Activated CD4-positive, alpha-beta T cell treated with anti-CD3 and anti-CD28 coated beads, Interleukin-2, amount 10 ng/mL, durations not matched to agents 24 days and 14 days (primary cell): ENCODE measurements at places on chromosomes 6 and 20.

- DNase-seq = no peak
These were observed 26.6 kb downstream of the NCOA6 start for GRCh38 chr20:34798871-34799270.

DNA sequence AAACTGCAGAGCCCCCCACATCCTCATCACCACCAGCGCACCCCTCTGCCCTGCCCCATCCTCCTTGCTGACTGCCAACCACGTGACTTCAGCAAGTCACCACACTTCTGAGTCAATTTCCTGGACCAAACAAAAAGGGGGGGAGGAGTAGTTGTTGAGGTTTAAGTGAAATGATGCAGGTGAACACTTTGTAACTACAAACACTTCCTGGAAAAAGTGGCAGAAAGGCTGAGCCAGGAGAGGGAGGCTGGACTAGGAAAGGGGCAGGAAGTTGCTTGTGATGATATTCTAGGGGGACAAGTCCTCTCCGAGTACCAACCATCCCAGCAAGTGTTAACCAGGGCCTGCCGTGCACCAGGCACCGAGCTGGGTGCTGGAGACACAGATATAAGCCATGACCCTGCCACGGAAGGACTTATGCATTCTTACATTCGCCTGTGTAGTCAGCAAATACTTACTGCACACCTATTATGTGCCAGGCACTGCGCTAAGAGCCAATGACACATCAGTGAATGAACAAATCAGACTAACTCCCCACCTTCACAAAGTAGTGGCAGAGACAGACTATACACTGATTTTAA is 67.3 kb downstream of the PREX1 start:
- peak; percentile 93 for DNase-seq

DNA sequence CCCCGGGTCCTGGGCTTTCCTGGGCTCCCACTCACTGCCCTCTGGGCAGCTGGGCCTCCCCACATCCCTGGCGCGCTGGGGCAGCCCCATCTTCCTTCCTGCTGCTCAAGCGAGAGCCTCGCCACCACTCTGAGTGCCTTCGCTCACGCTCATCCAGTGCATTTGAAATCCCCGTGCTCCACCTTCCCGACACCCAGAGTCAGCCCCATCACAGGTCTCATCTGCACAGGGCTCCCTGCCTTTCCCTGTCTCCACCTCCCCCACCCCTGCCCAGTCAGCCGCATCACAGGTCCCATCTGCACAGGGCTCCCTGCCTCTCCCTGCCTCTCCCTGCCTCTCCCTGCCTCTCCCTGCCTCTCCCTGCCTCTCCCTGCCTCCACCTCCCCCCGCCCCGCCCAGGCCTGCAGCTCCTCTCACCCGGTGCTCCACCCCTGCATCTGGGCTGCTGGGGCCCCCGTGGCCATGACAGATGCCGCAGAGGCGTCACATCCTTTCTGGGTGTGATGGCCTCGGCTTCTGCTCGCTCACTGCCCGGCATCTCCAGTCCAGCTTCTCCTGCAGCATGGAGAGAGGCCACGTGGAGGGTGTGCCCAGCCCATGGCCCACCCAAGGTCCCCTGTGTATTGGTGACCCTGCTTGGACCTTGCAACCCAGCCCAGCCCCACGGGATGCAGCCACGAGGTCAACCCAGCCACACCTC is 9.0 kb upstream of the BHLHE23 start:
- DNase-seq = no peak

DNA sequence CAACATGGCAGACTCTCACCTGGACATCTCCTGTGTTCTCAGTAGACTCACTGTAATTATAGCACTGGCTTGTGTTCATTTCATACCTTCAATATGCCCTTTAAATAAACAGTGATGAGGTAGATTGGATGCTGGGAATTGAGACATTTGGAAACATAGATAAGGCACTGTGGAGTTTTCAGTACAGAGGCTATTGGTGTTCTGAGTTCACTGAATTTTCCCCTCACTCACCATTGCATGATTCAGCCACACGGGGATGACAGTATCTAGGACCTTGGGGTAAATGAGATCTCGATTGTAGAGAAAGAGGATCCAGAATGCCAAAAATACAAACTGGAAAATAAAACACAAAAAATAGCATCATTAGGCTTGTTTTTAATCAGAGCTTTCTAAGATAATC is 12.6 kb downstream of the ADTRP start:
- no peak for DNase-seq

DNA sequence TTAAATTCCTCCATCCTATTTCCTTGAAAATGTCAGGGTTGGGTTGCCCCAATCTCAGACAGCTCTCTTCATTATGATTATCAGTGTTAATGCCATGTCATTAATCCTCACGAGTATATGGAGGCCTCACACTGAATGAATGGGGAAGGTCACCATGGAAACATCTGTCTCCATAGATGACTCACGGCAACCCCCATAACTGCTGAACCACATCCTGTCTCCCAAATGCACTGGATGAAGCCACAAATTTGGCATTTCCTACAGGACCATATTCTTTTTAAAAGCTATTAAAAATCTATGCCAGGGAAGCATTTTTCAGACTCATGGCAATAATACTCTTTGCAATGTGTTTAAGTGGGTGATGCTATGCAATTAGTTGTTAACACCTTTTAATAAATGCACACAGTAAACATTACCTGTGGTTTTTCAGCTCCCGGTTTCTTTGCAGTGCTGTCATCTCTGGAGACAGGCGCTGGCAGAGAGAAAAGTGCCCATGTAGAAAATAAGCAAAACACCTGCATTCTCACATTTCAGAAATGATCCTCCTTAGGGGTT is 80.1 kb upstream of the PTPRK start:
- no peak for DNase-seq

- DNase-seq = no peak
These were observed 501.8 kb downstream of the HACE1 start for GRCh38 chr6:104357928-104358327.

GRCh38 chr20:17248224-17248623 is 21.4 kb downstream of the PCSK2 start:
- no peak for DNase-seq

GRCh38 chr6:157479464-157480303 is 98.7 kb downstream of the ZDHHC14 start:
- DNase-seq = no peak

DNA sequence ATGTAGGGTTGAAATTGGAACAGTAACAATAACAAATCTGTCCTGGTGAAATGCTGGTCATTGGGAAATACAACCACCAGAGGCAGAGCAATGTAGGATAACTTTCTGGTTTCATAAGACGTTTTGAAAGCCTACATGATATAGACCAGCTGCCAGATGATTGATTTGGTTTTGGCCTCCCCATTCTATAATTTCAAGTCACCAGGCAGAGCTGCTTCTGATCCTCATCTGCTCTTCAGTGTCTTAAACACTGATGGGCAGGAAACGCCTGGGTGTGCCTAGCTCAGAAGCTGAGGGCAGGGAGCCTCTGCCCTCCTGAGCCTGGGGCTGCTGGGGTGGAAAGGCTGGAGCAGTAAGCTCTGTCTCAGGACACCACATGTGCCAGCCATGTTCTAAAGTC is 24.5 kb downstream of the DHX35 start:
- no peak for DNase-seq

GRCh38 chr6:111766201-111766857 is 106.9 kb downstream of the FYN start:
- no peak for DNase-seq
